ENCODE measurements at places on chromosomes 2 and 18. TPM values are rescaled to one million over a fixed set of nuclear protein-coding genes. Genes with fewer than 3 reads are reported as not detected.
A peak's percentile ranks its signal among the peaks of the same experiment; 100 is the strongest.

- no peak for DNase-seq
Observed at GRCh38 chr2:181157326-181157725, 176.9 kb downstream of the UBE2E3 start.

GRCh38 chr2:227796045-227796711 lies 17.5 kb upstream of the CCL20 start:
- DNase-seq = no peak

- DNase-seq = no peak
Observed at GRCh38 chr18:11005528-11005927, 143.8 kb downstream of the PIEZO2 start.

DNA sequence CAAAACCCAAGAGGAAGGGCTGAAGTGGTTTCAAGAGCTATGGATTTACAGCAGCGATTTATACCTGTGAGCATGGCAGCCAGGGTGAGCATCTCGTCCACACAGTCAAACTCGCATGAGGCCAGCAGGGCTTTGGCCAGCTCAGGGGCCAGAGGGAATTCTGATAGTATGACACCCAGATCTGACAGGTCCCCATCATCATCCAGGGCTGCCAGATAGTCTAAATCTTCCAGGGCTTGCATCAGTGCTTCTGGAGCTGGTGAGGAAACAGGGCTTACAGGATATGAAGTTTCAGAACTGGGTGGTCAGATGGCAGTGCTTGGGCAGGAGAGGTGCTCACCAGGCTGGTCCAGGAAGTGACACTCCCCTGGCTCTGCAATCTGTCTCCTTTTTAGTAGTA lies 3.5 kb downstream of the DQX1 start:
- no peak for DNase-seq

- DNase-seq = no peak
Observed at GRCh38 chr2:11203480-11203879, 48.2 kb downstream of the SLC66A3 start.

DNA sequence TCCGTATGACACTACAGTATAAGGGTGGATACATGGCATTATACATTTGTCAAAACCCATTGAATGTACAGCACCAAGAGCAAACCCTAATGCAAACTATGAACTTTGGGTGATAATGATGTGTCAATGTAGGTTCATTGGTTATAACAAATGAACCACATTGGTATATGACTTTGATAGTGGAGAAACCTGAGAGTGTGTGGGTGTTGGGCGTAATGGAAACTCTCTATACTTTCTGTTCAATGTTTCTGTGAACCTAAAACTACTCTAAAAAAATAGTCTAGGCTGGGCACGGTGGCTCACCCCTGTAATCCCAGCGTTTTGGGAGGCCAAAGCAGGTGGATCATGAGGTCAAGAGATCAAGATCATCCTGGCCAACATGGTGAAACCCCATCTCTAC lies 6.5 kb upstream of the ACTG2 start:
- no peak for DNase-seq

GRCh38 chr2:239201531-239201876 lies 199.3 kb downstream of the HDAC4 start:
- DNase-seq = no peak

DNA sequence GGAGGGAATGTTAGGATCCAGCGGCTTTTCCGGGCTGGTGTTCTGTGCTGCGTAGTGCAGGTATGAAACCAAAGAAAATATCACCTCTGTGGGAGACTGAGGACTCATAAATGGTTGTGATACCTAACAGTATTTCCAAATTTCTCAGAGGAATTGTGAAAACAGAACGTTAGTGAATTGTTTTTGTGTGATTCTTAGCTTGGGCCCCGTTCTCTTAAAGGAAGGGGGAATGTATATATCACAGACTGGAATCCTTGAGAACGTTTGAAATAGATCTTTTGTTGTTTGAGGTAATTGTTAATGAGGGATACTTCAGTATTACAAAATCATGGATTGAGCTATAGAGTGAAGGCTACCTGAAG lies 834 bp downstream of the ZNF638 start:
- no peak for DNase-seq

DNA sequence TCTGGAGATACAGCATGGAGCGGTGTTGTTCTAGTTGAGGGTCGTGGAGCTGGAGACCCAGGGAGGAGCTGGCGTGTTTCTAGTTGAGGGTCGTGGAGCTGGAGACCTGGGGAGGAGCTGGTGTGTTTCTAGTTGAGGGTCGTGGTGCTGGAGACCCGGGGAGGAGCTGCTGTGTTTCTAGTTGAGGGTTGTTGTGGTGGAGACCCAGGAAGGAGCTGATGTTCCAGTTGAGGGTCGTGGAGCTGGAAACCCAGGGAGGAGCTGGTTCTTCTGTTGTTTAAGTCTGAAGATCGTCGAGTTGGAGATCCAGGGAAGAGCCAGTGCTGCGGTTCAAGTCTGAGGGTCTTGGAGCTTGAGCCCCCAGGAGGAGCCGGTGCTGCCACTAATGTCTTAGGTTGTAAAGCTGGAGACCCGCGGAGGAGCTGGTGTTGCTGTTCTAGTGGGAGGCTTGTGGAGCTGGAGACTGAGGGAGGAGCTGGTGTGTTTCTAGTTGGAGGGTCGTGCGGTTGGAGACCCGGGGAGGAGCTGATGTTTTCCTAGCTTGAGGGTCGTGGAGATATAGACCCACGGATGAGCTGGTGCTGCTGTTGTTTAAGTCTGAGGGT lies 155.3 kb downstream of the RTP5 start:
- no peak for DNase-seq

- no peak for DNase-seq
Observed at GRCh38 chr18:7104649-7105048, 12.9 kb downstream of the LAMA1 start.

- DNase-seq = no peak
Observed at GRCh38 chr2:222355860-222356259, 57.1 kb upstream of the PAX3 start.

DNA sequence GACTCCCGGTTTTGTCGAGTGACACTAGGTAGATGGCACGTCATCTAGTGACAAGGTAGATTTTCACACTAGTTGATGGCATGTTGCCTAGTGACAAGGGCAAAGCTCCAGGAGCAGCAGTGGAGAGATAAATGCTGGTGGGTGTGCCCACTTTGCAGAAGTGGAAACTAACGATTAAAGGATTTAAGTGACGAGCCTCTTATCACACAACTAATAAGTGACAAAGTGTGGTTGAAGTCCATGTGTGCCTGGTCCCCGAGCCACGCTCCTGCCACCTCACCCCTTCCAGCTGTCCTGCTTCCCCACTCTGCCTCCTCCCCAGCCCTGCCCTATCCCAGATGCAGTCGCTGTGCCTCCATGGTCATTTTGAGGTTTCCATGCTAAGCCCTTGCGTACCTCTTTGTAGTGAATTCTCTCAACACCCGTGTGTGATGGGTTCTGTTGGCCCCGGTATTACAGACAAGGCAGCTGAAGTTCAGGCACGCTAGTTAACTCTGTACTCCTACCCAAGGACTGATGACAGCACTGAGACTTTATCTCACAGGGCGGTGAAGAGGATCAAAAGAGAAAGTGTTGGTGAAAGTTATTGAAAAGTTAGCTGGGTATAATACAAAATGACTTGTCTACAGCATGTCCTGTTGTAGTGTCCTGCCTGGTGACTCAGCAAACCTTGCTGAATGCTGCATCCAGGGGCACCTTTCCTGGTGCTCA lies 113.4 kb upstream of the GLI2 start:
- no peak for DNase-seq

DNA sequence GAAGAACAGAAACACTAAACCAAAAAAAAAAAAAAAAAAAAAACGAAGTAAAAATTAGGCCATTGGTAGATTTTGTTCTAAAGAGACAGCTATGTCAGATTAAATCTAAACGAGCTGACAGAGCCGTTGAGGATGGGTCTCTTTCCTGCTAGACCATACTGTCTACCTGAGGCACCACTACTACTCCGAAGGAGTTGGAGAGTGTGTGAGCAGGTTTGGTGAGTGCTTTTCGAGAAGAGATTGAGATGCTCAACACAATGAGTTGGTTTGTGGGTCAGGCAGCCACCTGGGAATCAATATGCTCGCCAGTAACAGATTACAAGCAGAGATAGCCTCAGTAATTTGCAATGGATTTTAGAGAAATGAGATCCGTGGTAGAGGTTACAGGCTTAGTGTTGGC lies 281.5 kb upstream of the EPAS1 start:
- DNase-seq = no peak

- no peak for DNase-seq
Observed at GRCh38 chr18:74396171-74397169, 60.6 kb downstream of the DIPK1C start.

DNA sequence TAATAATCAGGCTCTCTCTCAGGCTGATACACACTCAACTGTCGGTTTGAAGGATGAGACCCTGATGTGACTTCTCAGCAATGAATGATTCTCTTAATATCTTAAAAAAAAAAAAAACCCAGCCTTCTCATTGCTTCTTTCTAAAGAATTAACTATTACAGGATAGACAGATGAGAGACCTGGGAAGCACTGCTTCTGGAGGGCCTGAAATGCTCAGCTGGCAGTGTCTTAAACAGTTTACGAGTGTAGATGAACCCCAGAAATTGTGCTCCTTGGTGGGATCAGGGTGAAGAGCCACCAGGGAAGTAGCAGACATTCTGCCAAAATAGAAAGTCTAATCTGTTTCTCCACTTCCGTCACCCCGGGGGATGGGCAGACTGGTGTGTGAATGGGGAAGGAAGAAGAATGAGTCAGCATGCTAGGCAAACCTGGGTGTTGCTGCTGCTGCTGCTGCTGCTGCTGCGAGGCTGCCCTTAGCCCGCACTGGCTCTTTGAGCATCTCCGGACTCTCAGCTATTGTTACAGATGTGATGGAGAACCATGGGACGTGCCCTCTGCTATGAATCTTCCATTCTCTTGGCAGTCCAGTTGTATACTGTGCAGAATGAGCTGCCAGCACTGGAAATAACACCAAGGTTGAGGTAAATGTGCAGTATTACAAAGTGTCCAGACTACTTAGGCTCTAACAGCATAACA lies 158.4 kb downstream of the SETBP1 start:
- DNase-seq = peak; percentile 76

DNA sequence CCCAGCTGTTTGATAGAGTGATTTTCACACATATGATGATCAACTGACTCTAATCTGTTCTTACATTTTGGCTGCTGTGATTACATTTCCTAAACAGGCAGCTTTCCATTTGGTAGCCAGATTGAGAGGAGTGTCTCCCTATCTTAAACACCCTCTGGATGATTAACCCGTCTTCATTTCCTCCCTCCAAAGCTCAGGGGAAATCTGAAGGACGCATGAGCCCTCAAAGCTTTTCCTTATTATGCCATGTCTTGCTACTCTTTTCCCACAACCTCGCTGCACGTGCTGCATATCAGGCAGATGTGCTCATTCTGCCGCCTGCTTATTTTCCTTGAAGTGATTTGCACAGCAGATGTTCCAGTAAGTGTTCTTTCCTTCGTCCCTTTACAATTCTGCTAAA lies 837.4 kb downstream of the LRRTM4 start:
- no peak for DNase-seq

- no peak for DNase-seq
Observed at GRCh38 chr2:136131961-136132824, 14.2 kb upstream of the CXCR4 start.

GRCh38 chr2:181304011-181304844 lies 153.0 kb upstream of the ITGA4 start:
- DNase-seq = no peak

- DNase-seq = no peak
Observed at GRCh38 chr2:17388798-17389197, 129.4 kb downstream of the RAD51AP2 start.

GRCh38 chr2:101360232-101360631 lies 27.1 kb downstream of the CREG2 start:
- DNase-seq = no peak

DNA sequence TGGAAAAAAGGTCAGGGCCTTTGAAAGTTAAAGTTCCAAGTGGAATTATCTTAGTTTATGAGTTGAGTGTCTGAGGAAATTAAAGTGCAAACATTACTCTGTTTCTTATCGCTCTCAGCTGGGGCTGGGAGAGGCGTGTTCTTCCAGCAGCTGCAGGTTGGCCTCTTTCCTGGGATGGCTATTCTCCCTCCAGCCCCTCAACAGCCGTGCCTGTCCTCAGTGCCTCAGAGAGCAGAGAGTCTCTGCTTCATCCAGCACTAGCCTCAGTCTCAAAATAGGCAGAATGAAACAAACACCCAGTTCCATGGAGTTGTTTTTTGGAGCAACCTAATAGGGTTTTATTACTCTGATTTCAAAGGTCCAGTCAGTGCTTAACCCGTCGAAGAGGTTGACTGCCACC lies 298.1 kb downstream of the GALR1 start:
- DNase-seq = peak; percentile 65

DNA sequence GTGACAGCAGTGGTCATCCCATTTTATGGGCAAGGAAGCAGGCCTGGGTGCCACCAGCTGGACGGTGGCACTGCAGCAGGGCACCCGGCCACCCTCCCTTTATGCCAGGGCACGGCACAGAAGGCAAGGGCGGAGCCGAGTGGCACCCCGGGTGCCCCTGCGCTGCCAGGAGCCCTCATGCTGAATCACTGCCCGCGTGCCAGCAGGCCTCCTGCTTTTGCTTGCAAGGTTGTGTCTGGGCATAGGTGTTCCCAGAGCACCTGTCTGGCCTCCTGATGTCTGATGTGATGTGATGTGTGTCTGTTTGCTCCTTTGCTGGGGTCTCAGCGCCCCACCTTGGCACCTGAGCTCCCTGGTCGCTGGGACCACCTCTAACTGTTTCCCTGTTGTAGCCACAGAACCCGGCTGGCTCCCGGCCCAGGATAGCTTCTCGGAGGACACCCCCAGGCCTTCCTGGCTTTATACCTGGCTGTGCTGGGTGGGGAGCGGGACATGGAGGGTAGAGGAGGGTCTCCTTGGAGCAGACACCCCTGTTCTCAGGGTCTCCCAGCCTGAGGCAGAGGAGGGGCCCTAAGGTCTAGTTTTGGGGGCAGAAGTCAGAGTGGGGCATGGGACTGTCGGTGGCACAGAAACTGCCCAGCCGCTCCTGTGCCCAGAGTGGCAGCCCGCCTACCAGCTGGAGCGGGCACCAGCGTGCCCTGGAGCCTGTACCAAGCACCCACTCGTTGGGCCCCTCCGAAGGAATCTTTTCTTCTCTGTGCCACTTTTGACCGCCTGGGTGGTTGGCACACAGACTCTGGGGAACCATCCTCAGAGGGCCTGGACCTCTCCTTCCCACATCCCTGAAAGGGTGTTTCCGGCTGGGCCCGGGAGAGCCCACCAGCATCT lies 3.6 kb downstream of the GPC1 start:
- no peak for DNase-seq

GRCh38 chr2:197297772-197298318 lies 12.7 kb downstream of the ANKRD44 start:
- DNase-seq = no peak

The CYTIP gene
- 1.7 TPM for total RNA-seq

The CD8B gene
- not detected for total RNA-seq

The LINC00305 gene
- total RNA-seq = not detected

The MGAT4A gene
- 18.7 TPM for total RNA-seq

The MLPH gene
- total RNA-seq = 24.8 TPM

The DYSF gene
- 77.2 TPM for total RNA-seq

The ABCG8 gene
- not detected for total RNA-seq

The DLGAP1 gene
- total RNA-seq = 0.42 TPM

The GPBAR1 gene
- 1.6 TPM for total RNA-seq

The TUBB8B gene
- total RNA-seq = not detected

The TBR1 gene
- not detected for total RNA-seq

The RPRM gene
- not detected for total RNA-seq

The TMEM37 gene
- total RNA-seq = 0.32 TPM

The TLX2 gene
- total RNA-seq = not detected

The TAF1B gene
- 3.9 TPM for total RNA-seq

The OBSL1 gene
- total RNA-seq = 174 TPM

Data from heart right ventricle (tissue), 16 donors.